ENCODE measurements at places on chromosomes 6 and 20. TPM values are rescaled to one million over a fixed set of nuclear protein-coding genes. Genes with fewer than 3 reads are reported as not detected.

Gene TP53TG5
- 29.4 TPM for total RNA-seq

Gene ZSCAN23
- total RNA-seq, result 11.3 TPM

Gene DNAH8
- total RNA-seq, result 0.18 TPM

Gene EYS
- 0.17 TPM for total RNA-seq

Gene FILIP1
- 5.3 TPM for total RNA-seq

All from dorsolateral prefrontal cortex (tissue), 122 donors.